CD4-positive, alpha-beta T cell treated with Interleukin-6 for 4 hours (primary cell): ENCODE measurements at places on chromosomes 7 and 10.

DNA sequence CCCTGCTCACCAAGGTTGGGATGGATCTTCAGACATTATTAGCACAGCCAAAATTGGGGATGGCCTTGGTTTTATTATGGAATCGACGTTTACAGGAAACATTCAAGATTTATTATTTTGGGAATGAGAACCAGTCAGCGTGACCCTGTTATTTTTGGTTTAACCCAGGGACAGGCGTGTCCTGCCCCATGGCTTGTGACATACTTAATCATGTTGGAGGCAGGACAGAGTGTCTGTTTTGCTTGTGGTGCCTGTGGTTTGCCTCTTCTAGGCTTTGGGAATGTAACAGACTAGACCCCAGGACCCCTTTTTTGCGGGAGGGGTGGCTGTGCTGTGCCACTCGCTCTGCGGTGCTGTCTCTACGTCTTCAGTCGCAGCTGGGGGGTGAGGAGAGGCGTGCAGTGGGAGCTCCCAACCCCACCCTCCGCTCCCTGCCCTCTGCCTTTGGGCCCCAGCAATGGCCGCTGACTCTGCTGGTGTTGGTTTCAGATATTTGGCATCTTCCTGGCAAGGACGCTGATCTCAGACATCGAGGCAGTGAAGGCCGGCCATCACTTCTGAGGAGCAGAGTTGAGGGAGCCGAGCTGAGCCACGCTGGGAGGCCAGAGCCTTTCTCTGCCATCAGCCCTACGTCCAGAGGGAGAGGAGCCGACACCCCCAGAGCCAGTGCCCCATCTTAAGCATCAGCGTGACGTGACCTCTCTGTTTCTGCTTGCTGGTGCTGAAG is 20.1 kb upstream of the SH2D4B start:
- DNase-seq = no peak

- DNase-seq = no peak
These were observed 28.2 kb downstream of the ARHGAP21 start for GRCh38 chr10:24695452-24695851.

DNA sequence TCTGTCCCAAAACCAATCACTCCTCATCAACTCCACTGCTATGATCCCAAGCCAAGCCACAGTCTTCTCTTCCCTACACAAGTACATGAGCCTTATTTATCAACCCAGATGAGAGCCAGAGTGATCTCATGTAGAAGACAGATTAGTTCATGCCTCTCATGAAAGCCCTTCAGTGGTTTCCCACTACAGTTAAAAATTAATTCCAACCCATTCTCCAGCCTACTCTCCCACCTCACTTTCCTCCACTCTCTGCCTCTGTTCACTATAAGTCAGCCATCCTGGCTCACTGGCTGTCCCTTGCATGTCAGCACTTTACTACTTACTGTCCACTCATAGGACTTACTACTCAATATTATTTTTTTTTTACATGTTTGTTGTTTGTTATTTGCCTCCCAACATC is 67.3 kb downstream of the CACUL1 start:
- DNase-seq = no peak

- DNase-seq = no peak
These were observed 28.8 kb downstream of the CYP17A1 start for GRCh38 chr10:102808380-102808779.

DNA sequence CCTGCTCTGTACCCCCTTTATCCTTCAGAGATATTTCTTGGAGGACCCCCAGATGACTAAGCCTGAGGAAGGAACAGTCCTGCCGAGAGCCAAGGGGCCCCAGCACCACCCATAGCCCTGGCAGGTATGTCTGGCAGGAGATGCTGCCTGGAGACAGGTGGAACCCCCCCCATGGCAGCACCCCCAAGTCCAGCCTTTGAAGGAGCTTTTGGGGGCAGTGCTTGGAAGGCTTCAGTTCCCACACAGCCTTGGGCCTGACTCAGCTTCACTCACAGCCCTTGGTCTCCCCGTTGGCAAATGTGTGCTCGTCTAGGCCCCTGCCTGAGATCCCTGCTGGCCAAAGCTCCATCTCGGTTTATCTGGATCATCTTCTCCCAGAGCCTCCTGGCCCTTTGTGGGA is 23.0 kb upstream of the PCBD1 start:
- DNase-seq = no peak

GRCh38 chr10:117253908-117254307 is 13.0 kb downstream of the SLC18A2 start:
- DNase-seq = no peak

DNA sequence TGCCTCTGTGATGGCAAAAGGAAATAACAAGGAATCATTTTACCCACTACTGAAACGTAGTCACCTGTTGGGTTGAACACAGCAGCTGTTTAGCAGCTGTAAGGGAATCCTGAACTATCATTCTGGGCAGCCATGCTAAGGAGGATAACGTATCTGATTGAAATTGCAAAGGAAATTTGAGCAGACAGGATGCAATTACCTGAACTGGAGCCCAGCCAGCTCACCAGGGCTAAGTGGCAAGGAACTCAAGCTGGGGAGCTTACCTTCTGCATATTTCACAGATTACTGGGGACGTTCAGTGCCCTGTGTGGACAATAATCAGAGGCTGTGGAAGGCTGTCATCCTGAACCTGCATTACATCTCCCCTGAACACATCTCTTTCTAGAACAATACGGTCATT is 650.5 kb downstream of the SORCS3 start:
- no peak for DNase-seq

GRCh38 chr7:67821116-67821515 is 824.5 kb downstream of the TYW1 start:
- DNase-seq = no peak

DNA sequence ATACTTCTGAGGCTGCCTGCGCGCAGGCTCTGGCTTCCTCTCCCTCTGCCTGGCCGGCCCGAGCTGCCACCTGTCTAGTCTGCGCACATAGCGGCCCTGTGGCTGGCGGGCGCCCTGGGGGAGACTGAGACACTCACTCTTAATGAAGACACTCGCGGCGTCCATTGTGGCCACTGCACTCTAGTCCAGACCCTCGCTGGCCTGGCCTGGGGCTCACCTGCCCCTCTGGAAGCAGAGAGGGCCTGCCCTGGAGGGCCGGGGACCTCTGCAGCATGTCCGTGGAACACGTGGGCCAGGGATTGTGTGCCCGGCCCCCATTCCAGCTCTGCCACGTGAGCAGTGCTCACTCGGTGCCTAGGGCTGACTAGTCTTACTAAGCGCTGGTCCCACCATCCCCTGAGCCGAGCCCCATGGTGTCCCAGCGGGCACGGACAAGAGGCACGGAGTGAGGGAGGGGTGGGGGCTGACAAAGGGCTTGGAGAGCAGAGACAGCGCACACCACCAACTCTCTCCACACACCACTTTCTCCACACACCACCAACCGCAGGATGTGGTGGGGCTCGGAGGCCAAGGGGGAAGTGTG is 149.3 kb downstream of the ELFN1 start:
- DNase-seq = peak; percentile 42

- no peak for DNase-seq
These were observed 10.3 kb downstream of the CUL1 start for GRCh38 chr7:148709014-148709413.

DNA sequence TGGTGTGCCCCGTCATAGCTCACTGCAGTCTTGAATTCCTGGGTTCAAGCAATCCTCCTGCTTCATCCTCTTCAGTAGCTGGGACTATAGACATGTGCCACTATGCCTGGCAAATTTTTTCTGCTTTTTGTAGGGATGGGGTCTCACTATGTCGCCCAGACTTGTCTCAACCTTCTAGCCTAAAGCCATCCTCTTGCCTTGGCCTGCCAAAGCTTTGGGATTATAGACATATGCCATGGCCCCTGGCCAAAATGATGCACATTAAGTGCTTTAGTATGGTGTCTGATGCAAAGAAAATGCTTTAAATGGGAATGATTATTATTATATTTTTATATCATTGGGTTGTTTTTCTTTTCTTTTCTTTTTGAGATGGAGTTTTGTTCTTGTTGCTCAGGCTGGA is 33.2 kb upstream of the VCL start:
- DNase-seq = no peak

DNA sequence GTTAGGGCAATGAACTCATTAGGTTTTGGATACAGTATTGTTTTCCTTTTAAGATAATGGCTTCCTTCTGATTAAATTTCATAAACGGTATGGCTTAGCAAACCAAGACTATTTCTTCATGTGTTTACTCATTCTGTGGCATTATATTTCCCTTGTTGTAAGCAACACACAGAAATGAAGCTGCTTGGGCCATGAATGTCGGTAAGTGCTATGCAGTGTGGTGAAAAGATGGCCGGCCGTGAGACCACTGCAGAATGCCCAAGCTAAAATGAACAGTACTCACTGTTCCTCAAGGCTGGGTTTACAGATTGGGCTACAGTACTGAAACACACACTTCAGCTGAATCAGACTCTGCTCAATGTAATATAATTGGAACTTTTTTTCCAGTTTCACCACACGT is 8.1 kb downstream of the APBB1IP start:
- DNase-seq = no peak

- DNase-seq = no peak
These were observed 22.9 kb downstream of the TBXAS1 start for GRCh38 chr7:139851770-139852481.

GRCh38 chr7:105044449-105045070 is 30.6 kb downstream of the KMT2E start:
- DNase-seq = no peak

- no peak for DNase-seq
These were observed 11.6 kb downstream of the CYP3A43 start for GRCh38 chr7:99839287-99840021.

DNA sequence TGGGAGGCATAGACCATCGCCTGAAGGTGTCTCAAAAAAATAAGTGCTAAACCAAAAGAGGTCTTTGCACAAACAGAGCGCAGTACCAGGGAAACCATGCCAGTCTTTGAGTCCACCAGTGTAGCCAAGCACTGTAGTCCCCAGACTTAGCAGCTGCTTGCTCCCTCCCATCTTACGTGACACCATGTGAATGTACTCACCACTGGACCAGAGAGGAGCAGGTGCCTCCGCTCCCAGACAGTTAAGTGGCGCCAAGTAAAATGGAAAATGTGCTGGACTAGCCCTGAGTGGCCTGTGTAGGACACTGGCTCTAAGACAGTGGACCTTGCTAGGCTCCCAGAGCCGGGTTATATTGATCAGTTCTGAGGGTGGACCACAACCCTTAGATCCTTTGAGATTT is 47.7 kb upstream of the PLEKHA1 start:
- no peak for DNase-seq

DNA sequence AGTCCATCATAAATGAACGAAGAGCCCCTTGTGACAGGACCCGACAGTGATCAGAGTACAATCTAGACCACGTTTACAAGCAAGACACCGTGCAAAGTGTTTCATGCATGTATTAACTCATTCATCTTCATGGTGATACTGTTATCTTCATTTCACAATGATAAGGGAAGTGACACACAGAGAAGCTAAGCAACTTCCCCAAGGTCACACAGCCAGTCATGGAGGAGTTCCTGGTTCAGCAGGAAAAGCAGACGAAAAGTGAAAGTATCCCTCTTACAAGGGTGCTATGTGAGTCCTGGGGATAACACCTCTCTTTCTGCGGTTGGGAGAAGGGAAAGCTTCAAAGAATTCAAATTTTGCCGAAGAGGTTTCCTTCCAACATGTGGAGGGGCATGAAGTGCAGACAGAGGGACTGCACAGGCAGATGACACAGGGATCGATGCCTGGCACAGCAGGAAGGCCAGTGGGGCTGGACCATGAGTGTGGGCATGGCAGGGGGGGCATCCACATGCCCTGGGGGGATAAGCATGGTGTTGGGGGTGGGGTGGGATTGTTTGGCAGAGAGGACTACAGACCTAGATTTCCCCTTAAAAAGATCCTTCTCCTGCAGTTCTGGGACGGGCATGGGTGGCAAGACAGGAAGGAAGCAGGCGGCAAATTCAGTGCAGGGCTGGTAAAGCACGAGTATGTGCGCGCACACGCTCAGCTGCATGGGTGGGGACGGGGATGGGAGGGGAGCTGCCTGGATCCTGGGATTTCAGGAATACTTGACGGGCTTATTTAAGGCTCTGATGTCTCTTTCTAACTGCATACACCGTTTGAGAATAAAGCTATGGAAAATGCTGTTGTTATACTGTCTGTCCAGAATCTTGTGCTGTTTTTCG is 33.5 kb upstream of the DDC start:
- DNase-seq = no peak

DNA sequence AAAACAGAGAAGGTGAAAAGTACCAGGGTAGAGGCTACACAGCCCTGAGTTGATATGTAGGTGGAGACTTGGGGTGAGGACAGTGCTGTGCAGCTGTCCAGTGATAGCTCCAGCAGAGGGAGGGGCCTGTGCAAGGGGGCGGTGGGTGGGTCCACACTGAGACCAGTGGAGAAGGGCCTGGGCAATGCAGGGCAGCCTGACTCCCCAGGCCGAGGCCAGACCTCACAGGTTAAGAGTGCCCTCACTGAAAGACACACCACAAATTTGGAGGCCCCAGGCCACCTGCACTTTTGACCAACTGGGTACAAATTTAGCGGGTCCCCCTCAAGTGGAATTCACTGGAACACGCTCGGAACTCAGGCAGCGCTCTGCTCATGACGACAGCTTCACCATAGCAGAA is 6.7 kb upstream of the RASGEF1A start:
- DNase-seq = no peak

GRCh38 chr7:131211500-131211899 is 116.2 kb upstream of the MKLN1 start:
- no peak for DNase-seq

- no peak for DNase-seq
These were observed 18.1 kb upstream of the ZNF273 start for GRCh38 chr7:64884913-64885370.

- DNase-seq = no peak
These were observed 21.8 kb downstream of the FOXL3 start for GRCh38 chr7:311796-312195.

DNA sequence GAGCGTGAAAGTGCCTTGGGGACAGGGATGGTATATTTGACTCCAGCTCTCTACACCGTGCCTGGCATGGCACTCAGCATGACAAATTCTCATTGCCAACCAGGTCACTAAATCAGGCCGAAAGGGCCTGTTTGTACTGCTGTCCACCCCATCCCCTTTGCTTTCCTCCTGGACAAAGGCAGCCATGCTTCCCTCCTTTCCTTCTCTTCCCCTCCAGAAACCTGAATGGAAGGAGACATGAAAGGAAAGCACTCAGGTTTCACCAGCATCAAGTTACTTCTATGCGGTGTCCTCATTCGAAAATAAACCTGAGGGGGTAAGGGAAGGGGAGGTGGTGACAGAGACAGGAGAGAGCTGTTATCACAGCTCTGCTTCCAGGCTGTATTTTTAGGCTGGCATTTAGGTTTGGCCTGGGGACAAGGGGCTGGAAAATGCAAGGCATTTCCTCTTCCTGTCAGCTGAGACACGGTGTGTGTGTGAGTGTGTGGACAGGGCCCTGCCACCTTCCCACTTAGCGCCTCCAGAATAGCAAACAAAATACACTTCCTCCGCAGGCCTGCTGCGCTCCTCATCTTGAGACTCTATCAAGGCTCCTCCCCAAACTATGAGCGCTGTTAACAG is 79.9 kb upstream of the COL13A1 start:
- DNase-seq = no peak

DNA sequence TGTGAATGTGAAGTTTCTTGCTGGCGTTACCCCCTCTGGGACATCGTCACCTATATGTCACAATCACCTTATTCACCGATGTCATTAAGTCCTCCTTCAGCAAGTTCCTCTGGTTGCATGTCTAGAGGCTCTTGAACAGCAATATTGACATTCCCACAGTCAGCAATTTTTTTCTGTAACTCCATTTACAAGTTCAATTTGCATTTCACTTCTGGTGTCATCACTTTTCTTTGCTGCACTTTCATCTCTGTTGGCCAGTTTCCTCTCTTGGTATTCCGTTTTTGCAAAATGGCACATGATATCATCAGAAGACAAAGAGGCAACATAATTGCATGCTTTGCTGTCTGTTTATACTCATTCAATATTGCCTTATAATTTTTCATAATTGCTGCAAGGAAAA is 69.8 kb downstream of the SRI start:
- DNase-seq = no peak

GRCh38 chr10:74813381-74814259 is 12.8 kb upstream of the KAT6B start:
- DNase-seq = no peak
